ENCODE measurements at places on chromosomes 5 and 9. TPM values are rescaled to one million over a fixed set of nuclear protein-coding genes. Genes with fewer than 3 reads are reported as not detected.

GRCh38 chr5:147223343-147223742 is 11.5 kb upstream of the STK32A start:
- H3K4me1 ChIP-seq, result no peaks in the 10 kb centered on the region
- no peak for DNase-seq
- H3K27ac ChIP-seq, result no peak overlapping the region
- H3K27me3 ChIP-seq, result peaks cover 3% of the 10 kb centered on the region

DNA sequence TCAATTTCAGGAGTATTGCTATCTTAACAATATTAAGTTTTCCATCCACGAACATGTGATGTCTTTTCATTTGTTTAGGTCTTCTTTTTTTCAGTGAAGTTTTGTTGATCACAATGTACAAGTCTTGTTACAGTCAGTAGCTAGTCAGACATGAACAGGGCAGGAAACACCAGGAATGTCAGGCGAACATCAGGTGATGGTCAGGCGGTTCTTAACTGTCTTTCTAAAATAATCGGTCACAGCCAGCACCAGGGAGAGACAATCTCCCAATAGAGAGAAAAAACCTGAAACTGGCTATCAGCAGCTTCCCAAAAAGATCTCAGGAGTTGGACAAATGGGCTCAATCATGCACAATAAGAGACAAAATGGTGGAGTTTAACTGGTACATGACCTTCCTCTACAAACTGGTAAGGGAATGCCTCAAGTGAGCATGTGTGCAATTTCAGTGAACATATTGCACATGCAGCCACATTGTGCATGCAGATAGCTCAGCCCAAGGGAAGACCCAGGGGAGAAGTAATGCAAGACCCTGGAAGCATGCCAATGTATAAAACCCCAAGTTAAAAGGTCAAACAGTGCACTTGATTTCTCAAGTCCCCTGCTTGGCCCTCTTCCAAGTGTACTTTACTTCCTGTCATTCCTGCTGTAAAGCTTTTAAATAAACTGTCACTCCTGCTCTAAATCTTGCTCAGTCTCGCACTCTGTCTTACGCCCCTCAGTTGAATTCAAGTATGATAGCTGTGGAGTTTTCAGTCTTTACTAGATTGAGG is 176.1 kb upstream of the RASEF start:
- no peaks in the 10 kb centered on the region for H3K27me3 ChIP-seq
- no peak overlapping the region for H3K27ac ChIP-seq
- no peaks in the 10 kb centered on the region for H3K36me3 ChIP-seq
- peaks cover 3% of the 10 kb centered on the region for H3K4me1 ChIP-seq
- no peak overlapping the region for H3K4me3 ChIP-seq

Gene RGS3
- 33.0 TPM for polyA plus RNA-seq

Gene PCDHGC4
- polyA plus RNA-seq, result 1.7 TPM

DNA sequence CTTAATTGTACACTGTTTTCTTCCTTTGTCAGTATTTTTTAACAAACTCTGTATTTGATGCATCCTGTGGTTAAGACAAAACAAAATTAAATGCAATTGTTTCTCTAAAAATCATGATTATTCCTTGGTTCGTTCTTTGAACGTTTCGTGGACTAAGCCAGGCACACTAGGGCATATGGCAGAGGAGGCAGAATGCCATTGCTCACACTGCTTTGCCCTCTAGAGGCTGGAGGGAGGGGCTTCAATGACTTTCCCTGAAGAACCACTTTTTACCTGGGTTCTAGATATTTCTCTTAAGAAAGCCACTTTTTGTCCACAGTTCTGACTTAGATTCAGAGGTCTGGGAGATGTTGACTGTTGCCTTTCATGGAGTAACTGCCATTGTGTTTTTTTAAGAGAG is 236.2 kb upstream of the ADAMTSL1 start:
- H3K27ac ChIP-seq, result no peak overlapping the region
- H3K36me3 ChIP-seq, result no peaks in the 10 kb centered on the region

DNA sequence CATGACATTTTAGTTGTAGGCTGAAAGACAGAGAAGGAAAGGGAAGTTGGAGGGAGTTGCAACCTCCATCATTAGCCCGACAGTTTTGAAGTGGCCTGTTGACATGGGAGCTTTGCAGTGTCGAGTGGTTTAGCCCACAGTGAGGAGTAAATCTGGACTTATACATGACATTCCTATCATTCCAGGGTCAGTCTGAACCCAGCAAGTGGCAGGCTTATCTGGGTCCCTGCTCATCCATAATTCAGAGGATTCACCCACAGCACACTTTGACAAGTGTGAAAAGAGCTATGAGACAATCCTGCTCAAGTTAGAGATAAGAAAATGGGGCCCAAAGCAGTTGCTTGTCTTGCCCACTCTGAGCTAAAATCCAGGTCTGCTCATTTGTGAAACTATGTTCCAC is 8.4 kb upstream of the TNC start:
- no peaks in the 10 kb centered on the region for H3K4me1 ChIP-seq
- no peaks in the 10 kb centered on the region for H3K36me3 ChIP-seq
- DNase-seq, result no peak

Measured in large intestine (tissue), 12 donors.